ENCODE measurements at places on chromosomes 2 and 18.

DNA sequence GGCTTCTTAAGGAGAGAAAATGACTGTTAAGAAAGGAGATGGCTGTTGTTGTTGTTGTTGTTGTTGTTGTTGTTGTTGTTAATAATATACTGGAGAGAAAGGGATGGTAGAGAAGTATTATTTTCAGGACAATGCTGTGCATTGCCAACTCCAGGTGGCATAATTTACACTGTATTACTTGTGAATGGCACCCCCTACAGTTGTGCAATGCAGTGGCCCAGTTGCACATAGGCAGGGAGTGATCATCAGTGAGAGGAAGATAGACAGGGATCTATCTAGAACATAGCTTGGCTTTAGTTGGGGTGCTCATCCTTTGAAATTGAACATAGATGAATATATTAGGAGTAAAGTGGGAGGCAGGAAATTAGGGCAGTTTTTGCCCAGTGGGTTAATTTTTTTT lies 47.2 kb upstream of the TMEM163 start:
- DNase-seq = no peak

- DNase-seq = no peak
Observed at GRCh38 chr2:138827426-138828054, 47.4 kb upstream of the NXPH2 start.

- no peak for DNase-seq
Observed at GRCh38 chr18:46754188-46754587, 2.7 kb downstream of the ST8SIA5 start.

DNA sequence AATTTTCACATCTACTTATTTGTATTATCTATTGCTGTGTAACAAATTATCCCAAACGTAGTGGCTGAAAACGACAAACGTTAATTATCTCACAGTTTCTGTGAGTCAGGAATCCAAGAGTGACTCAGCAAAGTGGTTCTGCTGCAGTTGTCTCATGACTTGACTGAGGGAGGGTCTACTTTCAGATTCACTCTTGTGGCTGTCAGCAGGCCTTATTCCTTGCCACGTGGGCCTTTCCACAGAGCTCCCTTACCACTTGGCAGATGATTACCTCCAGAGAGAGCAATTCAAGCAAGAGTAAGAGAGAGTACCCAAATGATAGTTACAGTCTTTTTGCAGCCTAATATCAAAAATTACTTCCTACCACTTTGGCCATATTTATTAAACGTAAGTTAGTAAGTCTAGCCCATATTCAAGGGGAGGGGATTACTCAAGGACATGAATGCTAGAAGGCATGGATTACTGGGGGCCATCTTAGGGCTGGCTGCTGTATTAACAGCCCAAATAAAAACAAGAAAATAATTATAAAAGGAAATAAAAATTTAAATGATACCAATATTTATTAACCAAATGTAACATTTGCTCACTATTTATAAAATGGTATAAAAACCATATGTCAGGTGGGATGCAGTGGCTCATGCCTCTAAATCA lies 48.7 kb upstream of the NBEAL1 start:
- no peak for DNase-seq

GRCh38 chr2:191839918-191840804 lies 6.7 kb downstream of the CAVIN2 start:
- DNase-seq = no peak

- DNase-seq = no peak
Observed at GRCh38 chr2:74719066-74719465, 65.0 kb downstream of the SEMA4F start.

GRCh38 chr18:58721566-58722239 lies 50.4 kb downstream of the MALT1 start:
- DNase-seq = no peak

DNA sequence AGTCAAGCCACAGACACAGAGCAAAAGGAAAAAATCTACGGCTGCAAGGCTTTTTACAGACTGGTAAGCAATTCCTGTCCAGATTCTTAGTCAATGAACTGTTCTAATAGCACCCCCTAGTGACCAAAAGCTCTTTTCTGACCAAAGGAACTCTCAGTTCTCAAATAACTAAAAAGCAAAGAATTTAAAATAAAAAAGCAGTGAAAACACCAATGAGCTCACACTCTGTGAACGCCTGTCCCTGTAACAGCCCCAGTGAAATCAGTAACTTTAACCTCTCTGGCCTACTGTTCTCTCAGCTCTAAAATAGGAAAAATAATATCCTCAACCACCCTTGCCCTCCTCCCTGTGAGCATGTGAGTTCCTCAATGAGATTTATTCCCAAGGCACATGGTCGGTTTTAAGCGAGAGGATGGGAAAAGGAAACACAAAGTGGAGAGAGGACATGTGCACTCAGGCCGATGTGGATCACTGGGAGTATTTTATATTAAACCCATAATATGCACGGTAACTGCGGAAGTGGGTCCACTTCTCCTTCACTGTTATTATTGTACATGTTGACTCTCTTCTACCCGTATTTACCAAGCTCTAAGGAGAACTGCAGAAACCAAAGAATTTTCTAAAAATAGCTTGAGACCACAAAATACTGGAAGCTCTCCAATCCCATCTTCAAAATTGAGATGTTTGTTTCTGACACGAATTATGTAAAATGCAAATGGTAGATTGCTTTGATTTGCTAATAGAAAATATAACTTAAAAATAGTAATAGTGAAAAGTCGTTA lies 128.5 kb downstream of the STK39 start:
- no peak for DNase-seq

DNA sequence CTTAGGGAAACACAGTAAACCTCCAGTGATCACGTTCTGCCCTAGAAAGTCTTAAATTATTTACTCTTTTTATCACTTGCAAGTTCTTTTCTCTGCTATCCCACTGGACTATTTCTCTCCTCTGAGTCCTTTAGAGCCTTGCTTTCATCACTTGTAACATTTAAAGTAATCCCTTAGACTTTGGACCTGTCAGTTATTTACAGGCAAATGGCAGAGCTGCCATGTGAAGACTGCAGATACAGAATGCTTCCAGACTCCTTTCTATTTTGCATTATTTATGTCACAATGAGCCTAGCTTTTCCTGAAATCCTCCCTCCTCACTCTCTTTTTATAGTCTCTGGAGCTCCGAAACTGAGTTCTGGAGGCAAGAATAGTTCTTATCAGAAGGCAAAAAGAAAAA lies 325.6 kb upstream of the TRIB2 start:
- no peak for DNase-seq

- no peak for DNase-seq
Observed at GRCh38 chr2:19362094-19362754, 3.8 kb upstream of the OSR1 start.

- DNase-seq = no peak
Observed at GRCh38 chr2:70616168-70616694, 62.6 kb upstream of the TGFA start.

Measured in activated CD8-positive, alpha-beta memory T cell treated with anti-CD3 and anti-CD28 coated beads for 1 hour (primary cell).